Left lung (tissue), 14 donors: ENCODE measurements at places on chromosomes 5 and 9.

- no peak for DNase-seq
These were observed 14.7 kb downstream of the MPDZ start for GRCh38 chr9:13264788-13265187.

- DNase-seq = no peak
These were observed 29.9 kb upstream of the TCF7 start for GRCh38 chr5:134084570-134084969.

DNA sequence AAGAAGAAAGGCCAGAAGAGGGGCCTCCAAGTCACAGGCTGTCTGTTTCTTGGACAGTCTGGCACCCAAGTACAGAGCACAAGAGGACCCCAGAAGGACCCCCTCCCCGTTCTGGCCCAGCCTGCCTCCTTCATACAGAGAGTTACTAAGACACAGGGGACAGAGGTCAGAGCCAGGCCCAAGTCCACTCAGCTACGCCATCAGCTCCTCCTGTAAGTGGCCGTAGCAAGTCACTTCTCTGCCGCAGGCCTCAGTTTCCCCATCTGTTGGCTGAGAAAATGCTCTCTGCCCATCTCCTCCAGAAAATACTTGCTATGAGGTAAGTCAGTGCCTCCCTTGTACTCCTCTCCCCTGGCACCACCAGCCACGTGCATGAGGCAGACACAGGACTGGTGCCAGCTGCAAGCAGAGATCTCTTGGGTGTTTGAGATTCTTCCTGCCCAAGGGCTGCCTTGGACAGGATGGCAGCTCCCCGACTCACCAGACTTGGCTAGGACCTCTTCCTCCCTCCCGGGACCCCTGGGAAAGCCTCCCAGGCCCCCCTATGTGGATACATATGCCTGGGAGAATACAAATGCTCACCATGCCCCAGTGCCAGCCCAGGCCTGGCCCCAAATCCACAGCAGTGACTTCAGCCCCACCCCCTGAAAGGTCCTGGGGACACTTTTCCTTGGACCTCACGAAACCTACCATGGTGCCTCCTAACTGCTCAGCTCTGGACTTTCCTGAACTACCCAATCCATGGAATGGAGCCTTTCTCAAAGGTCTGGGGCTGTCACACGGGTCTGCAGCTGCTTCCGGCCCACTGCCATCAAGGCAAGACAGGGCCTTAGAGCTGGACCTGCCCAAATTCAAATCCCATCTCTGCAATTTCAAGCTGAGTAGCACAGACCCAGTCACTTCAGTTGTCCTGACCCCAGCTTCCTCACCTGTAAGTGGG, 5.1 kb downstream of the EEIG1 start:
- DNase-seq = no peak

DNA sequence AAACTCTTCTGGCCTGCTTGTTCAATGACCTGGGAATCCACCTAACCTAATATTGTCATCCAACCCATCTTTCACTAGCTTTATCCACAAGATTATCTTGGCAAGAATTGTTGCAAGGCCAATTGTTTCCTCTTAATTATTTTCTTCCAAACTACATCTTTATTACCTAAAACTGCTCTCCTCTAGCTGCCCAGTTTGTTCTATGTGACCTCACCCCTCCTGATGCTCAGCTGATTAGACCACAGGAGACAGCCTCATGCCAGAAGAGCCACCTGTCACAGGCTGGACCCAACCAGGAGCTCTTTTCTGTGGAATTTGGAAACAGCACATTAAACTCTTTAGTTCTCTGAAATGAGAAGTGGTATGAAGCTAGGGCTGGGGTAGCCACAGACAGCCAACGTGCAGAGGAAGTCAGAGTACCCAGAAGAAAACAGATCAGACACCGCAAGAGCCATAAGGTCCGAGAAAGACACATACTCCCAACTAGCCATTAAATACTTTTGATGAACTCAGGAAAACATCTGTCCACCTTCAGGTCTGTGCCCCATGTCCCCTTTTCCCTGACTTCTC, 12.0 kb downstream of the SAXO1 start:
- DNase-seq = no peak

GRCh38 chr9:92122061-92122460, 6.8 kb upstream of the SPTLC1 start:
- no peak for DNase-seq

GRCh38 chr5:145917288-145917687, 19.1 kb upstream of the SH3RF2 start:
- DNase-seq = no peak

- no peak for DNase-seq
These were observed 11.9 kb upstream of the C5orf46 start for GRCh38 chr5:147918101-147918685.
